Daoy (cell line): ENCODE measurements at places on chromosomes 6 and 20.

DNA sequence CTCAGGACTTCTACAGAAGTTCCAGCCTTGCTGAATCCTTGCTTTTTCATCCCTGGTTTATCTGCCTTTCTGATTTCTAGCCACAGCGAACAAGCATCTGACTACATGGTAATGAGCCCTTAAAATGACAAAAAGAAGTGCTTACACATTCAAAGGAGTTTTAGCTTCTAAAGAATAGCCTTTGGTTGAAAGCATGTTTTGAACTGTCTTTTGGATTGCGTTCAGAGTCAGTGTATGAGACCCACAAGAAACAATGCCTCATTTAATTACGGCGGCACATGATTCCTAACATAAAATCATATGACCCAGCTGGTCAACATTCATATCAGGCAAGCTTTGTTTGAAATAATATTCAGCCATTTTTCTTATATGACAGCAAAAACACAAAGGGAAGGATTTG, 784.2 kb downstream of the KIF16B start:
- DNase-seq = no peak

GRCh38 chr6:158763434-158764182, 55.6 kb downstream of the EZR start:
- no peak for DNase-seq

DNA sequence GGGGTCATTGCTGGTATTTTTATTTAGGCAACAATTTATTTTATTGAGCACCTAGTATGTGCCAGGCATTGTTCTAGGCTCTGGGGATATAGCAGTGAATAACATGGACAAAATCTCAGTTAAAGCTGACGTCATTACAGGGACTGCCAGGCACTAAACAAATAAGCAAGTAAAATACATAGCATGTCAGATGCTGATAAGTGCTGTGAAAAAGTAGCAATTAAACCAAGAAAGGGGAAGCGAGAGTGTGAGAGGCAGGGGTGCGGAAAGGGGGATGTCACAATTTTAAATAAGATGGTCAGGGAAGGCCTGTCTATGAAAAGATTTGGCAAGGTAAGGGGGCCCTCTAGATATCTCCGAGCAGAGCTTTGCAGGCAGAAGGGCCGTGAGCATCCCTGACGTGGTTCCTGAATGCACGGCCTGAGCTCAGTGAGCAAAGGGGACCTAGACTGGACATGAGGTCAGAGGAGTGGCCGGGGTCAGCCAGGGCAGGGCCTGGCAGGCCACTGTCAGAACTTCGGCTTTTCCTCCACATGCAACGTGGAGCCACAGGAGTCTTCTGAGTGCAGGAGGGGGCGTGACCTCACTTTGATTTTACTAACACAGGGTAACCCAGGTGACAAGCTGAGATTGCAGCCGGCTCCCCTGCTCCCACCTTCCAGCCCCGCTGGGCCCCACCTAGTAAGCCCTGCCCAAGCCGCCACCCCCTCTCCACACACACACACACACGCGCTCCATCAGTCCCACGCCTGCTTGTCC, 24.2 kb upstream of the SIRPA start:
- no peak for DNase-seq

GRCh38 chr6:143060806-143061596, at the start of gene AIG1:
Gene AIG1 (plus strand): TSS chr6:143060889. CDS start chr6:143060926, 37 bp downstream.
- DNase-seq = no peak

GRCh38 chr6:141259807-141260206, 872.9 kb upstream of the GJE1 start:
- DNase-seq = no peak

- no peak for DNase-seq
Measured at GRCh38 chr20:41047975-41048305, 19.3 kb downstream of the TOP1 start.

DNA sequence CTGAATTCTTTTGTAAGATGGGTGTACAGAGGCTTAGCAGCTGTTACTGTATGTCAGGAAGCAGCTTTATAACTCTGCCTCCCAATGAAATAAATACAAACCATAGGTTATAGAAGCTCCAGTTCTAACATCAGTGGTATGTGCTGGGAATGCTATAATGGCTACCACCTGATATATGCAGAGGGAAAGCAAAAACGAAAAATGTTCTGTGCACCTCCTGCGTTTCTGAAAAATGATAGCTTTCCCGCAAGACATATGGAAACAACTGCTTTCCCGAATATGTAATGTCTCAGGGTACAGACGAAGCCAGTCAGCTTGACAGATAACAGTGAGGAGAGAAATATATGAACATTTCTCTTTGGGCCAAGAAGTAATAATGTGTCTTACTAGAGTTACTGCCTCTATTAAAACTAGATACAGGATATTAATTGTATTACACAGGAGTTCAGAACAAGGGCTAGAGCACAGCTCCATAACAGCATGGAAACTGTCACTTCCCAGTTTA, 517.0 kb upstream of the NRSN1 start:
- no peak for DNase-seq

GRCh38 chr20:38034108-38034649, 633 bp downstream of the RPRD1B start:
- DNase-seq = no peak

DNA sequence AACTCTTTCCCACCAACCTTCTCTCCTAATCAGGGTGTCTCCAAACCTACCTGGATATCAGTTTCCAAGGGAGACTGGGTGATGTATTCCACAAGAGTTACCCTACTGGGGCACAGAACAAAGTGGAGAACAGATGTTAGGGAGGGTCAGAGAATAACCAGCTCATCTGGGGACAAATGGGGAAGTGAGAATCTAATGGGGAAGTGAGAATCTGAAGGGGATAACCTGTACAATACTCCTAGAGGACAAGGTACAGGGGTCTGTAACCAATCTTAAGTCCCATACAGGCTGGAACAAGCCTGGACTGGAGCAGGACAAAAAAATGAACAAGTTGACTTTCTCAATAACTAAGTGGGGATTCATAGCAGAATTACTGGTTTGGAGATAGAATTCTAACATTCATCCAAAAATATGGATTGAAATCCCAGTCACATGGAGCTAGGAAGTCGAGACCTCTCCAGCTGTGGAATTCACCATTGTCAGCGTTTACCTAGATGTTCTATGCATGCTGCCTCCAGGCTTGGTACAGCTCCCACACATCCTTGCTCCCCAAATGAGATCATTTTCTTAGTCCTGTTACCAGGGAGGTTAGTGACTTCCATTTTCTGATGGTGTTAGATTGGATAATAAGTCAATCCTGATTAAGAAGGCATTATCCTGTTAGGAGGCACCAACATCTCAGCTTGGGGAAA, 214.8 kb upstream of the MOCS1 start:
- DNase-seq = no peak

DNA sequence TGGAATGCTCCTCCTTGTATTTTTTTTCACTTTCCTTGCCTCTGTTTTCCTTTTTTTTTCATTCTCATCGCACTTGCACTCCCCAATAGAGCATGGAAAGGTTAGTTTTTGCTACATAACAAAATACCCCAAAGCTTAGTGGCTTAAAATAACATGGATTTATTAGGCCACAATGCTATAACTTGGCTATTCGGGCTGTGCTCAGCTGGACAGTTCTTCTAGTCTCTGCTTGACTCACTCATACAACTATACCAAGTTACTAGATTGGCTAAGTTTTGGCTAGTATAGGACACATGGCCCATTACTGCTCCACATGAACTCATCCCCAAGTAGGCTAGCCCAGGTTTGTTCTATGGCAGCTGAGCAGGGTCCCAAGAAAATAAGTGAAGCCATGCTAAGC, 94.5 kb upstream of the ANKEF1 start:
- DNase-seq = no peak

DNA sequence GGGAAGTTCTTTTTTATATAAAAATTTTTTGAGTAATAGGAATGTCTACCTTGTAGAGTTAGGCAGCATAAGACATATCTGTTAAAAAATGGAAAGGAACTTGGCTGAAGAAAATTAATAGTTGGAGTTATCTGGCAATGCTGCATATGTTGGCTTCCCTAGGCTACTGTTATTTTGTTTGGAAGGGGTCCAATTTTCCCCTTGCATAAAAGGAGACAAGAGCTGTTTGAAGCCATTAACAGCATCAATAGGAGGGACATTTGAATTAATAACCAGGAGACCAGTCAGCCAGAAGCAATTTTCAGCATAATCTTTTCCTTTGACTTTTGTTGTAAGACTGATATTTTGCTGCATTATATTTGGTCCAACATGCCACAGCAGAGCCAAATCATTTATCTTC, 80.9 kb upstream of the TAB2 start:
- peak; percentile 40 for DNase-seq

DNA sequence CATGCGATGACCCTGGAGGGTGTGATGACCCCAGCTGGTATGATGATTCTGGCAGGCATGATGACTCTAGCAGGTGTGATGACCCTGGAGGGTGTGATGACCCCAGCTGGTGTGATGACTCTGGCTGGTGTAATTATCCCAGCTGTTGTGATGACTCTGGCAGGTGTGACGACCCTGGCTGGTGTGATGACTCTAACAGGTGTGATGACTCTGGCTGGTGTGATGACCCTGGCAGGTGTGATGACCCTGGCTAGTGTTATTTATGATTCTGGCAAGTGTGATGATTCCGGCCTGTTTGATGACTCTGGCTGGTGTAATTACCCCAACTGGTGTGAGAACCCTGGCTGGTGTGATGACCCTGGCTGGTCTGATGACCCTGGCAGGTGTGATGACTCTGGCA, 427.2 kb downstream of the QKI start:
- DNase-seq = no peak

GRCh38 chr6:62298745-62299392, 12.8 kb upstream of the KHDRBS2 start:
- DNase-seq = no peak

DNA sequence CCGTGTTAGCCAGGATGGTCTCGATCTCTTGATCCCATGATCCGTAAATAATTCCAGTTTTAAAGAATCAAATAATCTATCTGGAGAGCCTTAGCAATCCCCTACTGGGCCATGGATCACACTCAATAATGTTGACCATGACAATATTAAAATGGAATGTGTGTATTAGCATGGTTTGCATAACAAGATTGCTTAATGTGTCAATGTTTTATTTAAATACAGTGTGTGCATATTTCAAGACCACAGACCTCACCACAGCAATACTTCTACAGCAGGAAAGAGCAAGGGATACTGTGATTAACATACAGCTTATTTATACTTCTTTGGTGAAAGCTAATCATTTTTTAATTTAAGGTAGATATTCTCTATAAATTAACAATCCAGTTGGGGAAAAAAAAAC, 470.4 kb downstream of the TFAP2B start:
- DNase-seq = no peak

DNA sequence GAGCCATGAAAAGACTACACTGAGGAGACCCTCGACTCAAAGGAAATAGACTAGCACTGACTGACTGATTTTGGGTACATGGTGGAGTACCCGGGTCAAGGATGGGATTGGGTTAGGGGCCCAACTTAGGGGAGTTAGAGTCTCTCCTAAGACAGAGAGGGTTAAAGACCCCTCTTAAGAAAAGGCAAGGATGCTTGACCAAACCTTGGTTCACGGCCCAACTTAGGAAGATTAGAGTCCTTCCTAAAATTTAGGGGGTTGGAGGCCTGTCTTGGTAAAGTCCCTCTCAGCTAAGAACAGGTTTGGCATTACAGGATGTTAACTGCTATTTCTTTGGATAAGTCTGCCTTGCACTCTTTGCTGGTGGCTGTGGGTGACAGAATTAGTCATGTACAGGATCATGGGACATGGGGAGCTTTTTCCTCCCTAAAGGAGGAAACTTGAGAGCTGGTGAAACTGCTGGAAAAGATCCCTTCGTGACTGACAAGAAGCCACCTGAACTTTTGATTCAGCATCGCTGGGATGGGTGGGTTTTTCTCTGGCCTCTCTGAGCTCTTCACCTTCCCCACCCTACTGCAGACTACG, 12.3 kb upstream of the SLC22A16 start:
- no peak for DNase-seq

DNA sequence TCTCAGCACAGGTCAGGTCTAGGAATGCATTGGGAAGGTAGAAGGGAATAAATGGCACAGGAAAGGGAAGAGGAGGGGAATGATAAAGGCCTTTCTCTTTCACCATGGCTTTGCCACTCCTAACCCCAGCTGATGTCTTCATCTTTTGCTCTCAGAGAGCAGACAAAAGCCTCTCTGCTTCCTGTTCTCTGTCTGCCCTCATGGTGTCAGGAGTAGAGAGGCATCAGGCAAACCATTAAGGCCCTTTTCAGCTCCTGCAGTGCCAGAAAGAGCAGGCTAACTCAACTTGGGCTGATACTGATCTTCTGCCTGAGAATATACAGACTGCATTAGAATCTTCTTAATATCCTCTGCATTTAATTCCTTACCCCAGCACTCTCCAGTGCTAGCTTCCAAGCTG, 48.0 kb upstream of the STXBP5 start:
- no peak for DNase-seq

DNA sequence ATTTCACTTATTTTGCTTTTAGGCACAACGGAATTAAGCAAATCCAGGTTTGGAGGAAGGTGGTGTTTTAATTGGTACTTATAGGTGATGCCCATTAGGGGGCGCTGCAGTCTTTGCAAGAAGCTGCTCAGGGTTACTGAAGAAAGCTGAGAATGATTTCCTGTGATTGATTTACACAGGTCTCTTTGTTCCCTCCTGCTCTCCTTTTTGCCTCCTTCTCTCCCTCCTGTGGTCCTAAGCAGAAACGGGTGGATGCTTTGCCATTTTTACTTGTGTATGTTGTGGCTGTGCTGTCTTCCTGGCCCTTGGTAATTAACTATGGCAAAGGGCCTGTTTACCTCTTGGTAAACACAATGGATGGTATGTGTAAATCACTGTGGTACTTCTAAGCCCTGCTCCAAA, 97.8 kb downstream of the ANKS1A start:
- peak; percentile 78 for DNase-seq

DNA sequence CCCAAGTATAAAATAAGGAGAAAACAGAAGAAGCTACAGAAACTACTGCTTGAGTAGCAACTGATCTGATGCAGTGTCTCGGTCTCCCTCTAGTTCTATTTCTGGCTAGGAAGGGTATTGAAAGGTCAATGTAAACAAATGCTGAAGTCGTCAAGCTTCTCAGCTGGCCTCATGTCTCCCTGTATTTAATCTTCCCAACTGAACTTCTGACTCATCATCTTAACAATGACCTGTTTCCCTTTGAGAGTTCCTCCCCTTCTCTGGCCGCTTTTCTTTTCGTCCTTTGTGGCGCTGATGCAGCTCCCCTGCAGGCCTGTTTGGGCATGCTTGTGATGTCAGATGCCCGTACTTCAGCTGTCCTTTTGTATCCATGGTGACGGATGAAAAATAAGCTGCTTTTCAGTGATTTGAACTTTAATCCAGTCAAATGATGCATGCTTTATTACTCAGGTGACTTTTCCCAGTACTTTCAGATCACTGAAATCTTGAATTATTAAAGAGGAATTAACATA, 7.8 kb upstream of the LCA5 start:
- DNase-seq = peak; percentile 96

- no peak for DNase-seq
Measured at GRCh38 chr20:12906361-12906760, 102.4 kb upstream of the SPTLC3 start.

- DNase-seq = no peak
Measured at GRCh38 chr6:33216117-33216649, 7.9 kb downstream of the RING1 start.

DNA sequence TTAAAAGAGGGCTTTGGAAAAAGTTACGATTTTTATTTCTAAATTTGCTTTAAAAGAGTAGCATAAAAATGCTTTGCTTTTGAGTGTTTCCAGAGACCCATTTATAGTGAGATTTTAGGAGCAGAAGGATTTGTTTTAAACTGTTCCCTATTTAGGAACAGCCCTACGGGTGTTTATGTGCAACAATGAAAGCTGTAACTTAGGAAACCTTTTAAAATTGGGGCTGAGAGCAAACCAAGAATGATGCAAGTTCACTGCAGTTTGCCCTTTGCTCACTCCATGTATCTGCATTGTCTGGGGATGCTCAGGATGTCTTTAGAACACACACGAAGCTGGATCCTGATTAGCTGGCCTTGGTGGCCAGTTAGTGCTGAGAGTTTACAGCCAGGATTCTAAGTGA, 40.9 kb downstream of the GHRH start:
- DNase-seq = no peak
